NCI-H2029 treated with DMSO at 0.1 percent for 48 hours (cell line): ENCODE measurements at places on chromosomes 1 and 21.

GRCh38 chr21:31583498-31583897 lies 76.0 kb upstream of the SOD1 start:
- DNase-seq, result no peak

- peak; percentile 91 for DNase-seq
Measured at GRCh38 chr1:207002724-207003146, 29.8 kb downstream of the C1orf116 start.

DNA sequence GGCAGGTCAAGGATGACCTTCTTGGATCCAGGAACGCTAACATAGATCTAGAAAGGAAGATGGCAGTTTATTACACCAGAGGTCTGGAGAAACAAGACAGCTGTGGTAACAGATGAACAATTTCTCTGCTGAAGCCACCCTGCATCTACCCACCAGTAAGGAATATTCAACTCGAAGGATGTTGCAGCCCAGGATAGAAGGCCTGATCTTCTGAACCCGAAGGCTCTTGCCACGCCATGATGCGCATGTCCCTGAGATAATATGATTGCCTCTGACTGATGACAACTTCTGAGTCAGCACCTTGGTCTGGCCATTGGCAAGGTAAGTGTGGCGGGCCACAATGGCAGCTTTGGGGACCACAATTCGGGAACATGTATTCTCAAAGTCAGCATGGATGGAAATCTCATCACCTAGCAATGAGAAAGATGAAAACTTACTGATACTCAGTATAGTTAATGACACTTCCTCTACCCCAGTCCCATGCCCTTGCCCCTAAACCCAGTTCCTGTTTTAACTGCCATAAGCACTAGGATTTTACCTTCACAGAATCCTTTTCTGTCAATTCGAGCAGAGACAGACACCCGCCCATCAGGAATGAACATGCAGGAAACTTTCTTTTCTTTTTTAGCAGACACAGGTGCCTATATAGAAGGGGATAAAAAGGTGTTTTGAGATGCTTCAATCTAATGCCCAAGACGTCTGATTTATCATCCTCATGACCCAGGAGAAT lies 1.8 kb downstream of the TXNIP start:
- DNase-seq, result peak; percentile 19

DNA sequence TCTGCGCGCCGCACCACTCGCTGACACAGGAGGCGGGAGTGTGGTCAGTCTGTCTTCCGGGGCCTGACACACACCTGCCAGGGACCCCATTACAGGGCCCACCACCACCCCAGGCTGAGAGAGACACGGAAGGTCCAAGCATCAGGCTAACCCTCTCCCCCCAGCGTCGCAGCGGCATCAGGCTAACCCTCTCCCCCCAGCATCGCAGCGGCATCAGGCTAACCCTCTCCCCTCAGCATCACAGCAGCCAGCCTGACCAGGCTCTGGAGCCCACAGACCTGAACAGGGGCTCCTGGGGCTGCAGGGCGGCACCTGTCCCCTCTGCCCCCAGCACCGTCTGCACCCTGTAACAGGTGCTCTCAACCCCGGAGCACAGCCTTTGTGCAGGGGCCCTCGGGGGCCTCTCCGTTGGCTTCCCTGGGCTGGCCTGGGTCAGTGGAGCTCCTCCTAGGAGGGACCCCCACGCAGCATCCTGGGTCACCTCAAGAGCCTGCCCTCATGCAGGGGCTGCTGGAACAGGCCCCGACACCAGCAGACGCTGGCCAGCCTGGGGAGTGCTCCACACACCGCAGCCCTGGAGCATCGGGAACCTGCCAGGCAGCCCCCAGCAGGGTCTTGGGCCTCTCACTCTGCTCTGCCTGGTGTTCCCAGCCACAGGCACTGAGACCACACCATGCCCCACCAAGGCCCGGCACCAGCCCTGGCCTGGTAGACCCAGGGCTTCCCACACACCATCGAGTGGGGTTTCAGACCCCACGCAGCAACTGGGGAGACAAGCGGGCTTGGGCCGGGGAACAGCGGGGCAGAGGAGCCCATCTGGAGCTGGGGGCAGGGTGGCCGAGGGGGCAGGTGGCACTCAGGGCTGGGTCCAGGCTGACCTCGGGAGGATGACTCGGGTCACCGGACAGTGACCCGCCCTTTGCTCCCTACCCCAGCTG lies 67.0 kb downstream of the MEGF6 start:
- no peak for DNase-seq

DNA sequence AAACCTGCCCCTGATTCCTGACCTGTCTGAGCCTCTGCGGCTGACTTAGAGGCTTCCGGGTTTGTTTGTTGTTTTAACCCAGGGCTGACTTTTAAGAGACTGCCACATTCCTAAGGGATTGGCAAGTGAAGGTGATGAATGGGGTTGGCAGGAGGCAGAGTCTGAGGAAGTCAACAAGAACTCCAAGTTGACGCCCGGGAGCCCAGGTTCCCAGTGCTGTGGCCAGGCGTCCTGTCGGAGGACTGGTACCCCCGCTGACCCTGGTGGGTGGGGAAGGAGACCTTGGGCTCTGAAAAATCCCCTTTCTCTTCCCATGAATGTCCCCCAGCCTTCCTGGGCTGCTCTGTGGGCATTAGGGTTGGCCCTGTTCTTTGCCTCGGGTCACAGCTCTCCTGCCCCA lies 19.7 kb upstream of the EPS8L3 start:
- no peak for DNase-seq

- DNase-seq, result no peak
Measured at GRCh38 chr1:2445823-2446215, 30.3 kb upstream of the PLCH2 start.

GRCh38 chr1:82503822-82504221 lies 703.1 kb downstream of the ADGRL2 start:
- no peak for DNase-seq

GRCh38 chr1:32275424-32275823 lies 16.5 kb upstream of the HDAC1 start:
- DNase-seq, result no peak

GRCh38 chr1:188295157-188295556 lies 1466.4 kb downstream of the PLA2G4A start:
- no peak for DNase-seq

GRCh38 chr1:212981025-212981495 lies 30.7 kb downstream of the VASH2 start:
- peak; percentile 83 for DNase-seq

DNA sequence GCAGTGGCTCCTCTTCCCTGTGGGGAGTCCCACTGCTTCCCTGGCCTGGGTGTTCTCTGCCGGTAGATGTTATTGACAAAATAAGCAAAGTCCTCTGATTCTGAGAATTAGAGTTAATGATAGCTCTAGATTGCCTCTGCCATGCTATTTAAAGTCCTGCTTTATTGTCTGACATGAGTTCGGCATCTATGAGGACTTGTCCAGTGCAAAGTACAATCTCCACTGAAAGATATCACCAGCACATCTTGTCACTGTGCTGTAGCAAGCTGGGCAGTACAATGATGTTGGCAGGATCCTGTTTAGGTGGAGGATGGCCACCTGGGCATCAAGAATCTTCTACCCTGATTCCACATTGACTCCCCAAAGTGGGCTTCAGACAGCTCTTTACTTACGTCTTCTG lies 54.0 kb upstream of the ATP5PO start:
- no peak for DNase-seq

DNA sequence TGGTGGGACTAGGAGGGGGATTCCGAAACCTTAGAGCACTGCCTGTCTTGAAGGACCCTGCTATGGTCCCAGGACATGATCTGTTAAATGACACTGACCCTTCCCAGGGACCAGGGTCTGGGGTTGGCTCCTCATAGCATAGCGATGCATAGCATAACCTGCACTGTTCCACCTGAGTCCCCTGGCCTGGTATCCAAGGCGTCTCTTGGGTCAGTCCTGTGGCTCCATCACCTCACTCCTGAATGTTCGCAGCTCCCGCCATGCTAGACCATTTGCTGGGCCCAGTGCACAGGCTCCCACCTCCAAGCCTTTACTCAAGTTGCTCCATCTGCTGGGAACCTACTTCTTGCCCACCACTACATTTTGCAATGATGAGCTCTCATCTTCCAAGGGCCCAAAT lies 39.0 kb upstream of the MAGOH start:
- no peak for DNase-seq

- DNase-seq, result no peak
Measured at GRCh38 chr1:204350857-204351573, 8.7 kb downstream of the PLEKHA6 start.

DNA sequence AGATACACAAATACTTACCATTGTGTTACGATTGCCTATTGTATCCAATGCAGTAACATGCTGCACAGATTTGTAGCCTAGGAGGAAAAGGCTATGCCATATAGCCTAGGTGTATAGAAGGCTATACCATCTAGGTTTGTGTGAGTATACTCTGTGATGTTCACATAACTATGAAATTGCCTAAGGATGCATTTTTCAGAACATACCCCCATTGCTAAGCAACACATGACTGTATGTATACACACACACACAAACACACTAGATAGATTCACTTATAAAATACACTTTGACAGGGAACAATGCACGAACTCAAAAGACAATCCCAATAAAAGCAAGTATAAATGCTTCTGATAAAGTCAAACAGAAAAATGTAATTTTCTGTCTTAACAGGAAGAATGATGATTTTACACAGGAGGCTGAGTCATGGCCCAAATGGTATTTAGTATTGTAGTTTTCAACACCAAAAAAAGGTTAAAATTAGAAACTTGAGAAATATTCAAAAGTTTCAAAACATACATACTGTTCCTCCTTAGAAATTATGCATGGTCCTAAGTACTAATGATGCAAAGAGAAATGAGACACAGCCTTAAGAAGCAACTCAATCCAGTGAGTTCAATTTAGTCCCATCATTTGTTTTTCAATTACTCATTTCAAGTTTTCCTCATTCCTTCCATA lies 12.2 kb downstream of the FH start:
- no peak for DNase-seq

- peak; percentile 74 for DNase-seq
Measured at GRCh38 chr1:23634840-23635651, 56.6 kb upstream of the RPL11 start.

GRCh38 chr21:37821786-37822450 lies 94.3 kb downstream of the KCNJ6 start:
- DNase-seq, result no peak

DNA sequence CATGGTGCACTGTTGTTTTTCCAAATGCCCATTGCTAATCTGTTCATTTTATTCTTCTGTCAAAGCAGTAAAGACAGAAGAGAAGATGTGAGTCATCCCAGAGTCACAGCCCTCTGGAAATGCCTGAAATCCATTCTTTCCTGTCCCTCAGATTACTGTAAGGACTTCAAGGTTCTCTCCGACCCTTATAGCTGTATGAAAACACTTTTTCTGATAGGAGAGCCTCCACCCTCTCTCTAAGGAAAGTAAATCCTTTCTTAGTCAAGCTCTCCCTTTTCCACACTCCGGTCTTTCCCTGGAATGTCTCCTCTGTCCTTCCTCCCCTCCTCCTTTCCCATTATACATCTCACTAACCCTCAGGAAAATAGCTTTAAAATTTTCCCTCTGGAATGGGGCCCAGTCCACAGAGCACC lies 3.5 kb upstream of the PRDX6 start:
- no peak for DNase-seq

- no peak for DNase-seq
Measured at GRCh38 chr1:2836333-2836970, 35.0 kb upstream of the TTC34 start.

GRCh38 chr1:96488777-96489176 lies 232.8 kb upstream of the PTBP2 start:
- DNase-seq, result no peak

- DNase-seq, result no peak
Measured at GRCh38 chr1:25834894-25835293, 15.1 kb downstream of the MTFR1L start.

DNA sequence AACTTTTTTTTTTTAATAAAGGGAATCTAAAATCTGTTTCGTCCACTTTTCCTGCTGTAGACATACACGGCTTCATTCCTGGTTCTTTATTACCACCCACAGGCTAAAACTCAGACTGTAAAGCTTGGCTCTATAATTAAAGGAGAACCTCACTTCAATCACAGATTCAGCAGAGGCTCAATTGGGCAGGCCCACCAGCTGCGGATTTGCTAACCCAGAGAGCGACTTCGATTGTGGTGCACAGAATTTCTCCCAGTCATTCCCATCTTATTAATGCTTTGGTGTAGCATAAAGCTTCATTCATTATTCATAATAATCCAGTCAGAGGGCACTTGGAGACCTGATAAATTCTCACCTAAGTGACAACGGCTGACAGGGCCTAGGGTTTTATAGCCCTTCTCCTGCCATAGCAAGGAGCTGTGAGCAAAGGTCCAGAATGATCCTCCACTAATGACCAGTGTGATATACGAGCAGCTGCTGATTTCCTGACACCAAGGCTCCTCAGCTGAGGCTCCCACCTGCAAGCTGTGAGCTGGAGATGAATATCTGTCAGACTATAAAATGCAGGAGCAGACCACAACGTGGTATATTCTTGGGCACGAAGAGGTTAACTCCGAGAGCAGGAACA lies 149.0 kb downstream of the ATP6V1G3 start:
- no peak for DNase-seq

GRCh38 chr1:72942008-72942407 lies 659.7 kb upstream of the NEGR1 start:
- DNase-seq, result no peak

GRCh38 chr1:161978011-161978790 lies 45.5 kb downstream of the OLFML2B start:
- DNase-seq, result no peak

DNA sequence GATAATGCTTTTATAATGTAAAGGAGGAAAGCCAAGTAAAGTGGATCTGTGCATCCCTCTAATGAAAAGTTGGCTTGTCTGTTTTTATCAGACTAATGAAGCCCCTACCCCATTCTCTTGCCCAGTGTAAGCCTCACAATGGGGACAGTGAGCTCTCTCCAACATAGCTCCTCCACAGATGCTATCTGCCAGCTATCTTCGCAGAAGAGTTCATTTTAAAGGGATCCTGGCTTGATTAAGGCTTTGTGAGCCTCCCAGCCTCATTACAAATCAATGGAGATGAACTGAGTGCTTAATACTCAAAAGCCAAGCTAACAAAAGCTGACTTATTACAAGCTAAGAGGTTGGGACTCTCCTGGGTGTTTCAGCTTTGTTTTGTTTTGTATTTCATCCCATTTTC lies 514.7 kb downstream of the NUF2 start:
- DNase-seq, result no peak
